ENCODE measurements at places on chromosomes 5 and 9.

- DNase-seq, result no peak
Observed at GRCh38 chr5:132776131-132776937, 705 bp downstream of the SEPTIN8 start.

- DNase-seq, result no peak
Observed at GRCh38 chr5:163360656-163361055, 76.7 kb upstream of the CCNG1 start.

DNA sequence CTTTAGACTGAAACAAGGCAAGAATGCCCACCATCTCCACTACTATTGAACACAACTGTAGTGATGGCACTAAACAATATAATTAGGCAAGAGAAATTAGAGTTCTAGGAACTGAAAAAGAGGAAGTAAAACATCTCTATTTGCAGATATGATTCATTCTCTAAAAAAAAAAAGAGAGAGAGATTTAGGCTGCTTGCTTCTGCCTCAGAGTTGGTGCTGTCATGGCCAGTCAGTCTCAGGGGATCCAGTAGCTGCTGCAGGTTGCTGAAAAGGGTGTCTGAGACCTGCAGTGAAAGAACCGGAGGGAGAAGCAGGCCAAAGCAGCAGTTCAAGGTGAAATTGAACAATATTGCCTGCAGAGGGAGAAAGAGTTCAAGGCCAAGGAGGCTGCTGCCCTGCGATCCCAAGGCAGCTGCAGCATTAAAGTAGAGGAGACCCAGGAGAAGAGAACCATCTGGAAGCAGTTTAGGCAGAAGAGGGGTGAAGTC, 72.5 kb downstream of the AP3B1 start:
- DNase-seq, result no peak

DNA sequence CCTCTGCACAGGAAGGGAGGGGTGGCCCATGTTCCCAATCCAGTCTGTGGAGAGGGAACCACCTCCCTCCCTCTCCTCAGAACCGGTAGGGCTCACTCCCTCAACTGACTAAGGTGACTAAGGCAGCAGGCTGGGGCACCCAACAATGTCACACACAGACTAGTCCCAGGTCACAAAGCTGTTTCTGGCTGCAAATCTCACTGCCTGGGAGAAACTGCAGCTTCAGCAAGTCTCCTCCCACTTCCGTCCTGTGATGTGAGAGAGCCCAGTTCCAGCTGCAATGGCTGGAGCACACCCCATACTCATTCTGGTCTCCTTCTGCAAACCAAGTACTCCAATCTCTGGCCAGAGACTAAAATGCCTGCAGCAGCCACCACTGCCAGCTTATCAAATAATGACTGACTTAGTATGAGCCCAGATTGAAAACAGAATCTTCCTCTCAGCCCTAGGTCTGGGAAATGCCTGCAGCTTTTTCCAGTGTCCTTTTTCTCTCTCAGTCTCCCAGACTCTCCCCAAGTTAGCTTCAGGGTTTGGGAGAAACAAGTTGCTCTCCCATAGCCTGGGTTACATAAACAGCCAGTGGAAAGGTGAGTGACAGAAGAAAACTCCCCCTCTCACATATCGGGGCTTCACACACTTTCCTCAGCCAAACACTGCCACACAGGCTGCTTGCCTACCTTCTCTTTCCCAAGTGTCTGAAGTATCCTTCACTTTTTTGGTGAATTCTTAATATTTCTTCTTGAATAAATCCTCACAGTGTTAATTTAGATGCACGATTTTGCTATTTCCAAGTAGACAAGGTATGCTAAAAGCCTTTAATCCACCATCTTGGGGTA, 247.4 kb upstream of the RASA1 start:
- no peak for DNase-seq

- no peak for DNase-seq
Observed at GRCh38 chr5:67030289-67031056, 166.1 kb downstream of the CD180 start.
